Stimulated activated CD8-positive, alpha-beta memory T cell treated with anti-CD3 and anti-CD28 coated beads, Interleukin-12 subunit alpha, Interleukin-12 subunit beta, amount 100 ng/mL, for 1 hour (primary cell): ENCODE measurements at places on chromosomes 6 and 20.
A peak's percentile ranks its signal among the peaks of the same experiment; 100 is the strongest.

- no peak for DNase-seq
Measured at GRCh38 chr6:111399626-111400025, 83.4 kb downstream of the REV3L start.

GRCh38 chr6:142350309-142350708 is 48.5 kb downstream of the ADGRG6 start:
- DNase-seq, result no peak

DNA sequence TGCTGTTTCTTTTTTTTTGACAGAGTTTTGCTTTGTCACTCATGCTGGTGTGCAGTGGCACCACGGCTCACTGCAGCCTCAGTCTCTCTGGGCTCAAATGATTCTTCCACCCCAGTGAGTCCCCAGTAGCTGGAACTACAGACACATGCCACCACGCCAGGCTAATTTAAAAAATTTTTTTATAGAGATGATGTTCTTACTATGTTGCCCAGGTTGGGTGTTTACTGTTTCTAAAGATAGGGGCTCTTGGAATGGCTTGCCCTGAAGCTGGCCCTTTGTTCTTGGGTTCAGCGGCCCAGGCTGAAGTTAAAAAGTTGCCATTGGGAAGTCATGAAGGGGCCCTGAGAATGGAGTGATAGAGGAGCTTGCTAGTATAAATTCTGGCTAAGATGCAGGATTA is 16.5 kb downstream of the RALGAPB start:
- no peak for DNase-seq

GRCh38 chr6:19857703-19858102 is 20.5 kb downstream of the ID4 start:
- no peak for DNase-seq

DNA sequence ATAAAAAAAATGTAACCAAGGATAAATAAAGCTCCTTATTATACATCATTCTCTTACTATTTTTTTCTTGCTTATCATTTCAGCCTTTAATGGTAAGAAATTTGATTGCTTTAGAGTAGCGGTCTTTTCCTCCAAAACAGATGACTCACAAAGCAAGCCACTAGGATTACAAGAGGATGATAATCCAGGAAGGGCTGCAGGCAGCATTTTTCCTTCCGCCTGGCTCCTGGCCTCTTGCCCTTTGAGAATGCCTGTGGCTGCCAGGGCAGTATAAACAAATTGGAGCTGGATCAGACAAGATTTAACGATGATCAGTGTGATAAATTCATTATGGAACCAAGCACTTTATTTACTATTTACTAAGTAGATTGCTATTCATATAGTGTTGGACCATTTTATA is 9.7 kb upstream of the FBXL4 start:
- DNase-seq, result no peak

DNA sequence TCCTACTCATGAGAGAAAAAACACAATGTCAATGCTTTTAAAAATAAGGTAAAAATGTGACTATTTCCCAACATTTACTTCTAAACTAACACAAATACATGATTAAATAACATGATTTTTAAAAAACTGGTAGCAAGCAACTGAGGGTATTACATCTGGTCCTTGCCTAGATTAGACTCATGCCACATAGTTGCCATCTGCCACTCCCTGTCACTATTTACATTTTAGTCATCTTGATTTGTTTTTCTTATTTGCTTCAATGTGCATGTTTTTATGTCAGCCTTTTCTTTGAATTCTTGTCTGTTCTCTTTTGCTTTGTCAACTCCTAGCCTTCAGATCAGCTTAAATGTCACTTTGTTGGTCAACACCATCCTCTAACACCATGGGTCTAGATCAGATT is 207.0 kb upstream of the SIM1 start:
- DNase-seq, result no peak

DNA sequence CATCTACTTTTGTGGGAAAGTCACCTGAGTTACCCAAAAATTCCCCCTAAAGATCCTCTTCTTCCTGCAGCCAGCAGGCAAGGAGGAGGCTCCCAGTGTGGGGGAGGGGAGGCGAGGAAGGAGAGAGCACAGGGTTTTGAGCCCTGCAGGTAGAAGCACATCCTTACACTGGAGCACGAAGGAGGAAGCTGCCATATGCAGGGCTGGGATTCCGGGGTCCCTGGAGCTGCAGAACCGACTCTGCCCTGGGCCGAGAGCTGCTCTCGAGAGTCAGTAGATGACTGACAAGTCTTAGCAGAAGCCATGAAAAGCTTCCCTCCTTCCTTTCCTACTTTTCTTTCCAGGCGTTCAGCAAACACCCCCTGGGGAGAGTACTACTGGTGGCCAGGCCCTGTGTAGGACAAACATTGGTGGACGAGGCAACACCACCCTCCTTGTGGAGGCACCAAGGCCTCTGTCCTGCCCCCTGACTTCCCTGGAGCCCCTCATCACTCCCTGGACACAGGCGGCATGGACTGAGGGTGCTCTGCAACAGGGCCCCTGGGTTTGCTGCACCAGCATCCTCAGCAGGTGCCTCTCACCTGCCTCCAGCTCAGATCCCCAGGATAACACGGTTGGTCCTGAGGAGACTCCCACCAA is 211.7 kb upstream of the CST7 start:
- DNase-seq, result no peak

DNA sequence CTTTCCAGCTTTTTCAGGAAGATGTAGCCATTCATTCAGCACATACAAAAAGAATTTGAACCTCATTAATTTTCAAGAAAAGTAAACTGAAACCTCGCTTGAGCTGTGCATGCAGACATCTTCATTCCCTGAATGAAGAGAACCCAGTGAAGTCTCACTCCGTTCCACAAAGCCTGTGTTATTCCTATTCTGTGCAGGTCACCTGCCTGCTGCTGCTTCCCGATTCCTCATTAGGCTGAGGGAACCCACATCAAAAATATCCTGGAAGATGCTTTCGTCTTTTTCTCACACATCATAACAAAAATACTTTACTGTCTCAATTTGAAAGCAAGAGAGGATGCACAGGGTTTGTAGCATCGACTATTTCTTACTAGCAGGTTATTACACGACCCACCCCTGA is 40.1 kb downstream of the TRMT6 start:
- no peak for DNase-seq

- DNase-seq, result no peak
Measured at GRCh38 chr20:584161-584970, 25.7 kb downstream of the TCF15 start.

DNA sequence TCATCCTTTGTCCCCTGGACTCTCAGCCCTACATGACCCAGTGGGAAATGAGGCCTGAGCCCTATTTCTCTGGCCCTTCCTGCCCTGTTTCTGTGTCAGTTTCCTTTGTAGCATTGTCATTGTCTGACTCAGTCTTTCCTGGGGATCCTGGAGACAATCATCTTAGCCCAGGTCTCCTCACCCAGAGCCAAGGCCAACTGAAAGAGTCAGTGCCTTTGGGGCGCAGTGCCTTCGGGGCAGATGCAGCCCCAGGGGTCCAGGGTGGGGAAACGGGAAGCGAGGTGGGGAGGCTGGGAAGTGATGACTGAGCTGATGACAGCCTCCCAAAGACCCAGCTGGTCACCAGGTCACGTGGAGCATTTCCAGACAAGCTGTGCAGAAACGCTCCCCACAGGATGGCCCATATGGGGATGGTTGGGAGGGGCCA is 93.3 kb upstream of the SULF2 start:
- DNase-seq, result no peak

- no peak for DNase-seq
Measured at GRCh38 chr6:141212296-141212695, 920.4 kb upstream of the GJE1 start.

- no peak for DNase-seq
Measured at GRCh38 chr6:118280210-118280609, 267.9 kb upstream of the PLN start.

- no peak for DNase-seq
Measured at GRCh38 chr6:140644017-140644416, 1269.6 kb upstream of the CITED2 start.

- no peak for DNase-seq
Measured at GRCh38 chr20:40678286-40678875, 10.7 kb downstream of the MAFB start.

DNA sequence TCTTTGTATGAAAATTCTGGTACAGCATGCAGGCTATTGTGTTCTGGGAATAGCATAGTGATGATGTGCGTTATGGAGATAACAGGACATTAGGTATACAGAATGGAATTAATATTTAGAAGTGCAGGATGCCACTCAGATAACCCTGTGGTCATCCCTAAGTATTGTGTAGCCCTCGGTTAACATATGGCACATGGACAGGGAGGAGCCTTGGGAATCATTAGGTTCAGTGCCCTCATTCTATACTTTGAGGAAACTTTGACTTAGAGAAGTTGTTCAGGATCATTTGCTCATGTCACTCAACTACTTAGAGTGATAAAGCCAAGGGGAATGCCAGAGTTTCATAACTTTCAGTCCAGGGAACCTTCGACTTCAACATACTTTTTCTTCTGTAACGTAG is 185.9 kb downstream of the UST start:
- DNase-seq, result no peak

GRCh38 chr6:129683601-129684322 is 26.2 kb downstream of the ARHGAP18 start:
- peak; percentile 40 for DNase-seq

DNA sequence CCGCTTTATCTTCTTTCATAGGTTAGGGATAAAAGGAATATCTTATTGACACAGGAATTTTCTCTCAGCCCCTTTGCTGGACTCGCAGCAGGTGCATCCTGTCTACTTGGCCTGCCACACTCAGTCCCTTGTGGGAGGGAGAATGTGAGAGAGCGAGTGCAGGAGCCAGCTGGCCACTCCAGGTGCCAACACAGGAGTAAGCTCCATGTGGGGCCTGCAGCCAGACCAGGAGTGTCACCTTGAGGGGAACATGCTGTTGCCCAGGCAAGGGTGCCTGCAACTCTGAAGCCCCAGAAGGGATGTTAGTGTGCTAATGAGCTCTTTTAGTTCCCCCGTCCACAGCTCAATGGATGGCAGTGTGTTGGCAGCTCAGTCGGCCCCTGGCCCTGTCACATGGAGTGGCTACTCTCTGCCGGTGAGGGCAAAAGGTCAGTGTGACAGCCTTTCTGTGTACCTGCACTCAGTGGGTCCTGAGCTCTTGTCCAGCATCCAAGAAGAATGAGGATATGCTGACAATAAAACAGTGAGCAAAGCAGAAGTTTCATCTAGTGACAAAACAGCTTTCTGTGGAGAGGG is 57.1 kb downstream of the CRYBG1 start:
- no peak for DNase-seq

GRCh38 chr6:27672113-27672799 is 199.4 kb upstream of the ZNF184 start:
- DNase-seq, result no peak

DNA sequence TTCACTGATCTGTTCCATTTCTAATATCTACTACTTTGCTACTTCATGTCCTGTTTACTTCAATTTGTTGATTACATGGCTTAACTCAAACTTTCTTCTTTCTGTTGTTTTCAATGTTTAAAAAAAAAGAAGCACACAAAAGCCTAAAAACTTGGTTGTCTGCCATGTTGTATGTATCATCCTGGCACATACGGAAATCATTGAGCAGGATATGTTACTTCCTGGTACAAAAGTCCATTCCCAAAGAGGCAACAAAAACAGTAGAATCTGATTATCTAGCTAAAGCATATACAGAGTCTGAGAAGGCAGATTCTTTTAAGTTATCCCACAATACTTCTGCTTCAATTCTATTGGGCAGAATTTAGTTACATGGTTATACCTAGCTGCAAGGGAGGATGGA is 14.5 kb upstream of the COL12A1 start:
- no peak for DNase-seq

GRCh38 chr6:52877168-52877567 is 32.3 kb downstream of the GSTA3 start:
- no peak for DNase-seq

DNA sequence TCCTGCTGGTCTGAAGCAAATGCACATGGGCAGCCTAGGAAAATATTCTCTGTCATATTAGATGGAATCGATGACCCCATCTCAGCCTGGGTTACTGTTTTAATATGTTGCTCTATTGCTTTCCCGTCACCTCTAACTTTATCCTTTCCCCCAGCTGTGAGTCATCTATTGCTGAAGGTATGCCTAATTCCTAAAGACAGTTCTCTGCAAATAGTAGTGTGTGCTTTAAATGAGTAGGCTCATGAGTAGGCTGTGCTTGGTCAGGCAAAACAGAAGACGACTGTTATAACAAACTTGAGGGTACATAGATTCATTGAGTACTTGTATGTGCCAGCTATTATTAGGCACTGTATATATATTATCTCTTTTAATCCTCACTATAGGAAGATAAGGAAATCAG is 47.2 kb downstream of the CTNNBL1 start:
- DNase-seq, result no peak

GRCh38 chr6:29483186-29483585 is 4.6 kb downstream of the MAS1L start:
- no peak for DNase-seq

- no peak for DNase-seq
Measured at GRCh38 chr6:56143796-56144195, 103.6 kb downstream of the COL21A1 start.

- no peak for DNase-seq
Measured at GRCh38 chr6:72941751-72942150, 283.5 kb downstream of the KHDC1L start.

DNA sequence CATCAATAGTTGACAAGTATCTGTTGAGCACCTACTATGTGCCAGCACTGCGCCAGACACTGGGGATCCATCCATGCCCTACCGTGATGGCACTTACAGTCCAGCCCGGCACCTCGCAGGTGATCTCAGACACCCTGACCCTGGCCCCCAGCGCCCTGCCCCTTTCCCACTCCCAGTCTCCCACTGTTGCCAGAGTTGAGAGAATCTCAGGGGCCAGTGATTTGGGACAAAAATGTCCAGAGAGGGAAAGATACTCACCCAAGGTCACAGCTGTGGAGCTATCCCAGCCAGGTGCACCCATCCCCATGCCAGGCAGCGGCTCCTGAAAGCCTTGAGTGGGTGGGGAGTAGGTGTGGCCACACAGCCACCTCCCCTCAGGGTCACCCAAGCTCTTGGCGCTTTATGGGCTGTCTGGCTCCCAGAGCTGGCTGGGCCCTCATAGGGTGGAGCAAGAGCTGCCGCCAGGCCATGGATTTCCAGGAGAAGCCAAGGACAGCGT is 3.3 kb downstream of the PI16 start:
- DNase-seq, result no peak

- DNase-seq, result no peak
Measured at GRCh38 chr6:81145506-81145905, 607.0 kb downstream of the TENT5A start.
